ENCODE measurements at places on chromosomes 6 and 20. TPM values are rescaled to one million over a fixed set of nuclear protein-coding genes. Genes with fewer than 3 reads are reported as not detected.

GRCh38 chr6:168039849-168040248 lies 39.2 kb downstream of the FRMD1 start:
- DNase-seq: no peak

DNA sequence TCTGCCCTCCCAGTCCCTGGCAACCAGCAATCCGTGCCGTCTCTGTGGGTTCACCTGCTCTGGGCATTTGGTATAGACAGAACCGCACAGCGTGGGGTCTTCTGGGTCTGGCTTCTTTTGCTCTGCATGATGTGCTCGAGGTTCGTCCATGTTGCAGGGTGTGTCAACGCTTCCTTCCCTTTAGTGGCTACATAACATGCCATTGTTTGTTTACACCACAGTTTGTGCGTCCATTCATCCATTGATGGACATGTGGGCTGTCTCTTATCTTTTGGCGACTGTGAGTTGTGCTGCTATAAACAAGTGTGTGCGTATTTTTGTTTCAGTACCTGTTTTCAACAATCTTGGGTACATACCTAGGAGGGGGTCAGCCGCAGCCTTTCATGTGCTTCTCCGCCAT lies 149.5 kb upstream of the RPS6KA2 start:
- DNase-seq: peak; percentile 25

DNA sequence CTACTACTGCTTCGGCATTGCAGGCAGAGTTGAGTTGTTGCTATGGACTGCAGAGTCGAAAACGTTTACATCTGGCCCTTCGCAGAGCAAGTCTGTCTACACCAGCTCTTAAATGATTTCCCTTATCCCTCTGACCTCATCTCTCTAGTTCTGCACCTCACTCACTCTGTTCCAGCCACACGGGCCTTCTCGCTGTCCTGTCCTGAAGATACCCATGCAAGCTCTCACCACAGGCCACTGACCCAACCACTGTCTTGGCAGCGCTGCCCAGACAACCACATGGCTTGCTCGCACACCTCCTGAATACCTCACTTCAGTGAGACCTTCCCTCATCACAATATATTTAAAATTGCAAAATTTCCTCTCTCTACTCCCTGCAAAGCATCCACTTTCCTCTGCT lies 31.4 kb downstream of the B4GALT5 start:
- no peak for DNase-seq

- no peak for DNase-seq
These were observed 41.8 kb downstream of the RBM38 start for GRCh38 chr20:57432862-57433491.

GRCh38 chr6:4930025-4930691 lies 73.7 kb downstream of the RPP40 start:
- DNase-seq: no peak

- peak; percentile 38 for DNase-seq
These were observed 19.4 kb upstream of the KCNB1 start for GRCh38 chr20:49501917-49502316.

- DNase-seq: no peak
These were observed 734.4 kb downstream of the MAFB start for GRCh38 chr20:39954621-39955020.

DNA sequence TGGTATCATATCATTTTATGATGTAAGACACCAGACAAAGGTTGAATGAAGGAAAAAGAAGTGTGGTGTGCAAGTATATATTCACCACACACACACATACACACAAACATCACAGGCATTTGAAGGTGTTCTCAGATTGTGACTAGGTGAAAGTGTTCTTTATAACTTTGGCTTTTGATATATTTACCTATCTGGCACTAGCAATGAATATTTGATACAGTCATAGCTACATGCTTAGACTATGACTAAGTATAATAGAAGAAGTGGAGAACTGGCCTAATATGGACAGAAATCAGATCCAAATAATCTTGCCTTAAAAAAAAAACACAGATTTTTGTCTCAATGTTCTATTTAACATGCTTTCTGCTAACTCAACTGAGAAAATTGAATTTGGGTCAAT lies 809.9 kb downstream of the KIF16B start:
- DNase-seq: no peak

- DNase-seq: peak; percentile 28
These were observed 15.1 kb upstream of the PPP1R16B start for GRCh38 chr20:38790200-38791053.

DNA sequence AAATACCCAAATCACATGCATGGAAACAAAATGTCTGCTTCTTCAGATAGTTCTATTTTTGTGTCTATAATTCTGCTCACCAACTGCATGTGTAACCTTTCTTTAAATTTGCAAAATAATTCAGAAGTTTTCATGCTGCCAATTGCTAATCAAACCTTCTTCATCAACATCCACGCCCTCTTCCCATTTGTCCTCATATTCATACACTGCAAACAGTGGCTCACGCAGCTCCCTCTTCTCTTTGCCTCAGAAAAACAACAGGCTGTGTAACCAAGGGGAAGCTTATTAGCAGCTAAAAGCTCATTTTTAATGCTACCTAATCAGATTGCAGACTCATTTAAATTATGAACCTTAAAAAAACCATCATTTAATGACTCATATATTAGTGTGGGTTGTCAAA lies 555.0 kb upstream of the EPHA7 start:
- no peak for DNase-seq

- peak; percentile 66 for DNase-seq
These were observed 192.8 kb downstream of the LY86 start for GRCh38 chr6:6781172-6781872.

- DNase-seq: no peak
These were observed 14.9 kb downstream of the CD109 start for GRCh38 chr6:73710948-73711347.

DNA sequence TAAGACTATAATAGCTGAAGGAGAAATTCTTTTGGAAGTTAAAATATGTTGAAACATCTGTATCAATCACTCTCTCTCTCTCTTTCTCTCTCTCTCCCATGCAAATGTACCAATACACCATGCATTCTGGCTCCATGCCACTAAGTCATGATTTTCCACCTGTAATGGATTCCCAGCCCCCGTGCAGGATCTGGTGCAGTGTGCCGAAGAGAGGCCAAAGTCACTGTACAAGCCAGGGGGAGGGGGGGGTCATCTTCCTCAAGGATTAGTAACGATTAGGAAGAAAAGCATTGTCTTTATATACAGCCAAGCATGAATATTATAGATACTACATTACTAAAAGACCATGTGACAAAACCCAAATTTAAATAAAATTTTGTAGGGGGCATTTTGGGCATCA lies 725.1 kb downstream of the KIF16B start:
- no peak for DNase-seq

- no peak for DNase-seq
These were observed 177.0 kb upstream of the KCNG1 start for GRCh38 chr20:51199920-51200319.

- no peak for DNase-seq
These were observed 71.6 kb downstream of the NFATC2 start for GRCh38 chr20:51470907-51471411.

- no peak for DNase-seq
These were observed 12.9 kb upstream of the CEP85L start for GRCh38 chr6:118663993-118664985.

DNA sequence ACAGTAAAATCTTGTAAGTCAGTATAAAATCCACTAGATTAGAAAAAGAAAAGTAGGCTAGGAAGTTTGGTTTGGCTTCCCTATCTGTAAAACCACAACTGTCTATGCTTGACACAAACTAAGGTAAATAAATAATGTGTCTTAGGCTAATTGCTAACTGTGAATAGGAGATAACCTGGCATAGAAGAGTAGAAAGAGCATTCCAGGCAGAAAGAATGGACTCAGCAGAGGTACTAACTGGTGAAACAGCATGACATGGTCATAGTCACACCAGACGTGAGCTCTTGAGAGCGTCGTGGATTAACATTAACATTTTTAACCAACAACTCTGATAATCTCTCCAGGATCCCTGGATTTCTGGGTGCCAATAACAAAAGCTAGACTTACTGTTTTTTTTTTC lies 8.7 kb upstream of the WTAP start:
- no peak for DNase-seq

- DNase-seq: no peak
These were observed 48.6 kb downstream of the FIG4 start for GRCh38 chr6:109739686-109740085.

- DNase-seq: no peak
These were observed 48.4 kb downstream of the CPXM1 start for GRCh38 chr20:2751878-2752566.

DNA sequence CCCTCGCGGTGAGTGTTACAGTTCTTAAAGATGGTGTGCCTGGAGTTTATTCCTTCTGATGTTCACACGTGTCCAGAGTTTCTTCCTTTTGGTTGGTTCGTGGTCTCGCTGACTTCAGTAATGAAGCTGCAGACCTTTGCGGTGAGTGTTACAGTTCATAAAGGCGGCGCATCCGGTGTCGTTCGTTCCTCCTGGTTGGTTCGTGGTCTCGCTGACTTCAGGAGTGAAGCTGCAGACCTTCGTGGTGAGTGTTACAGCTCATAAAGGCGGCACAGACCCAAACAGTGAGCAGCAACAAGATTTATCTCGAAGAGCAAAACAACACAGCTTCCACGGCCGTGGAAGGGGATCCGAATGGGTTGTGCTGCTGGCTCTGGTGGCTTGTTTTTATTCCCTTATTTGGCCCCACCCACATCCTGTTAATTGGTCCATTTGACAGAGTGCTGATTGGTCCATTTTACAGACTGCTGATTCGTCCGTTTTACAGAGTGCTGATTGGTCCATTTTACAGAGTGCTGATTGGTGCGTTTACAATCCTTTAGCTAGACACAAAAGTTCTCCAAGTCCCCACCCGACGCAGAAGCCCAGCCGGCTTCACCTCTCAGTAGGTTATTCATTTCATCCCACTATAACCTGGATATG lies 48.2 kb upstream of the ARG1 start:
- no peak for DNase-seq

DNA sequence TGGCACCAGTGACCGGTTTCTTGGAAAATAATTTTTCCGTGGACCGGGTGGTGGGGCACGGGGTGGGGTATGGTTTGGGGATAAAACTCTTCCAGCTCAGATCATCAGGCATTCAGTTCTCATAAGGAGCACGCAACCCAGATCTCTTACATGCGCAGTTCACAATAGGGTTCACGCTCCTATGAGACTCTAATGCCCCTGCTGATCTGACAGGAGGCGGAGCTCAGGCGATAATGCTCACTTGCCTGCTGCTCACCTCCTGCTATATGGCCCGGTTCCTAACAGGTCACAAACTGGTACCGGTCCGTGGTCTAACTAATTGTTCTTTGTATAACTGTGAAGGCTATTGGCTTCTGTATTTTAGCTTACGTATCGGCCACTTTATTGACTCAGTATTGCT lies 51.7 kb downstream of the VSTM2L start:
- DNase-seq: no peak

- no peak for DNase-seq
These were observed 185.5 kb downstream of the MOXD1 start for GRCh38 chr6:132215805-132216204.

- DNase-seq: no peak
These were observed 26.3 kb downstream of the SLC2A4RG start for GRCh38 chr20:63765902-63766301.

GRCh38 chr20:17541596-17541995 lies 10.4 kb upstream of the BFSP1 start:
- DNase-seq: no peak

DNA sequence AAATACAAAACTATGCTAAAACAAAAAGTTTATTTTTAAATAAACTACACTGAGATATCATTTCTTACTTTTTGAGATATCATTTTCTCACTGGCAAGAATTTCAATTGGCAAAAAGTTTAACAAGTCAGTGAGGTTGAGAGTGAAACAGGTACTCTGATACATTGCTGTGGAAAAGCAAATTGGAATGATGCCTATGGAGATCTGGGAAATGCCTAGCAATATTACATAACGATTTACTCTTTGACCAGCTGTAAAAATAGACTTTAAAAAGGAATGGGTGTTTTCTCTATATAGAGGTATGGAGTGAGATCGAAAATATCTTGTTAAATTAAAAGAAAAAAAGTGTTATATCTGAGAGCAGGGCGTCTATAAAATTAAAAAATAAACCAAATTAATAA lies 16.9 kb downstream of the CGAS start:
- DNase-seq: no peak

DNA sequence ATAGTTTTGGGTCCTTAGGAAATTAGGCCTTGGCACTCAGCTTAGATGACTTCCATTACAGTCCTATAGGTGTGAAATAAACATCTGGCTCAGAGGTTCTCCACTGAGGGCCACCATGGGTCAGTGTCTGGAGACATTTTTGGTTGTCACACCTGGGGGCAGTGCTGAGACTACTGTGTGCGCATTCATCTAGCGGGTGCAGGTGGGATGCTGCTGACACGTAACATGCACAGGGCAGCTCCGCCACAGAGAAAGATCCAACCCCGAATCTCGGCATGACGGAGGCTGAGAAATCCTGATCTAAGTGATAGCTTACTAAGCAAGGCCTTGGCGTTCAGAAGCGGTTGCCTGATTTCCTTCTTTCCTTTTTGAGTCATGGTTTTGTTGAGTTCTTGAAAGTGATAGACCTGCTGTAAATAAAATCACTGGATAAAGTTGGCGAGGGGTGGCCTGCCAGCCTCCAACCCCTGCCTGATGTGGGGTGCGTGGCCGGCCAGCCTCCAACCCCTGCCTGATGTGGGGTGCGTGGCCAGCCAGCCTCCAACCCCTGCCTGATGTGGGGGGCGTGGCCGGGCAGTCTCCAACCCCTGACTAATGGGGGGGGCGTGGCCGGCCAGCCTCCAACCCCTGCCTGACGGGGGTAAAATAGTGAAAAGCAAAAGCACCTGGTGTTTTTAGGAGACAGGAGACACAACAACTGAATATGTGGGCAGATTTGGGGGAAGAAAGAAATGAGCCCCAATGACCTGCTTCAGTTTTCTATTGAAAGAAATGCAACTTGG lies 158.1 kb downstream of the CDH26 start:
- no peak for DNase-seq

GRCh38 chr6:111723412-111723970 lies 117.8 kb upstream of the TRAF3IP2 start:
- no peak for DNase-seq

- DNase-seq: no peak
These were observed 19.2 kb upstream of the TBC1D22B start for GRCh38 chr6:37238381-37238780.

DNA sequence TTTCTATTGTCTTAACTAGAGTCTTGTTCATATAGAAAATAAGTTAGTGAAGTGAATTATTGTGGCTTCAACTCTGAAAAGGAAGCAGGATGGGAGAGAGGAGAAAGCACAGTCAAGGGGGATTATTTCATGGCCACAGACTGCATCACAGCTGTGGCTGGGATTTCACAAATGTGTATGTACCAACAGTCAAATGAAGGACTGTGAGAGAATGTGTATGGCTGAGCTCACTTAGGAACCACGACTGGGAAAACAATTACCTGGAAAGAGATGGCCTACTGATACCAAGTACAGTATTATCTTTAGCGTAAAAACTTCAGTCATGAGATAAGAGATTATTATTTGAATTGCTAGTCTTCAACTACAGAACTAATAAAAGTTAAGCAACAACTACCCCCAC lies 54.9 kb downstream of the SESN1 start:
- no peak for DNase-seq

- no peak for DNase-seq
These were observed 678.8 kb upstream of the MARCKS start for GRCh38 chr6:113178349-113178748.

GRCh38 chr6:115947966-115948541 lies 112.6 kb downstream of the FRK start:
- no peak for DNase-seq

The ZKSCAN4 gene
- 8.2 TPM for total RNA-seq

The LHFPL5 gene
- not detected for total RNA-seq

The CNR1 gene
- 0.24 TPM for total RNA-seq

The SNX3 gene
- 263 TPM for total RNA-seq

The TRIM38 gene
- total RNA-seq: 7.0 TPM

The METTL24 gene
- not detected for total RNA-seq

The LY6G6F gene
- not detected for total RNA-seq

The SPATS1 gene
- not detected for total RNA-seq

The MDFI gene
- total RNA-seq: not detected

The OR2H1 gene
- not detected for total RNA-seq

The SEMG1 gene
- total RNA-seq: not detected

All from SJSA1 (cell line).